ENCODE measurements at places on chromosomes 3 and 15.

DNA sequence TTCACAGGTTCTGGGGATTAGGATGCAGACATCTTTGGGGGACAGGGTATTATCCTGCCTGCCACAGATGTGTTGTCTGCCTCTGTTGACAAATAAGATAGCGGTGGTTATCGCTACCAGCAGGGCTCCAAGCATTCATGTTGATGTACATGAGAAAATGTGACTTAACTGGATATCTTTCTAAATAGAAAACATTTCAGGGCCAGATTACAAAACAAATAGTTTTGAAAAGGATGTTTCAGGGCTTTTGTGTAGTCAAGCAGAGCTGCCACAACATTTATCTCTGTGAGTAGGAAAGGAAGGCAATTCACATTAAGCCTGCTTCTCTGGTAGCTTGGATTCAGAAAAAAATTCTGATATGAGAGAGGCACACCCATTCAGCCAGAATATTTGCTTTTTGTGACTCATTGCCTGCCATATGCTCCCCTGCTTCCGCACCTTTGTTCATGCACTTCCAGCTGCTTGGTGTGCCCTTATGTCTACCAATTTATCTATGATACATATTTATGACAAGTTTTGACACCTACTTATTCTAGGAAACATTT, 22.8 kb downstream of the PLS1 start:
- DNase-seq: no peak

DNA sequence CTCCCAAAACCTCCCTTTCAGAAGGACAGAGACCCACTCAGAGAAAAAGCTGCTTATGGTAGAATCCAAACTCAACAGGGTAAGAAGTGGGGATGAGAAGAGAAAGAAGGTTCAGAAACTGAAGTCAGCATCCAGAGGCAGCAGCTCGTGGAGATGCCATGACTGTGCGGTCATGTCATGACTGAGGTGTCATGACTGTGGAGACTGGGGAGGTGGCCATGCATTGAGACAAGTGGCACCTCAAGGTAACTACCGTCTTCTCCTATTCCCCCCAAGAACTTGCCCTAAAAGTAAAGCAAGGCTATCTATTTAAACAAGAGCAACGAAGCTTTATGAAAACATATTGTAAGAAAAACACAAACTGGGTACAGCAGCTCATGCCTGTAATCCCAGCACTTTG, 15.1 kb downstream of the CHRNA3 start:
- no peak for DNase-seq

DNA sequence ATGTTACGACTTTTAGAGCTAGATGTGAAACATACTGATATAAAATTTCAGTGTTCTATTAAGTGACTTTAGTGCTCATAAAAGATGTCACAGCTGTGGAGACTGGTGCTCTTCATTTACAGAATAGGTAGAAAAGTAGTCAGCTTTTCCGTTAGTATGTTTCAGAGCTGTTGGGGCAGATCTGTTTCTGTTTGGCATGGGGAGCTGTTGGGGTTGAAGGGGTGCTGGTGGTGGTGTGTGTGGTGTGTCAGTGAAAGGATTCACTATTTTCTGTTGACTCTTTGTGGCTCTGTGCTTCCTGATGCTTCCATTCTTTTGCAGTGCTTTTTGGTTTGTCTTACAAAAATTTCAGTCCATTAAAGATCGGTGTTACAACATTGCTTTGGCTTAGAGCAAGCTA, 3.2 kb downstream of the UBE2E2 start:
- DNase-seq: no peak

GRCh38 chr3:197447057-197447456, 108.7 kb downstream of the BDH1 start:
- DNase-seq: no peak

- DNase-seq: no peak
Observed at GRCh38 chr15:33029109-33029652, 165.3 kb downstream of the FMN1 start.

DNA sequence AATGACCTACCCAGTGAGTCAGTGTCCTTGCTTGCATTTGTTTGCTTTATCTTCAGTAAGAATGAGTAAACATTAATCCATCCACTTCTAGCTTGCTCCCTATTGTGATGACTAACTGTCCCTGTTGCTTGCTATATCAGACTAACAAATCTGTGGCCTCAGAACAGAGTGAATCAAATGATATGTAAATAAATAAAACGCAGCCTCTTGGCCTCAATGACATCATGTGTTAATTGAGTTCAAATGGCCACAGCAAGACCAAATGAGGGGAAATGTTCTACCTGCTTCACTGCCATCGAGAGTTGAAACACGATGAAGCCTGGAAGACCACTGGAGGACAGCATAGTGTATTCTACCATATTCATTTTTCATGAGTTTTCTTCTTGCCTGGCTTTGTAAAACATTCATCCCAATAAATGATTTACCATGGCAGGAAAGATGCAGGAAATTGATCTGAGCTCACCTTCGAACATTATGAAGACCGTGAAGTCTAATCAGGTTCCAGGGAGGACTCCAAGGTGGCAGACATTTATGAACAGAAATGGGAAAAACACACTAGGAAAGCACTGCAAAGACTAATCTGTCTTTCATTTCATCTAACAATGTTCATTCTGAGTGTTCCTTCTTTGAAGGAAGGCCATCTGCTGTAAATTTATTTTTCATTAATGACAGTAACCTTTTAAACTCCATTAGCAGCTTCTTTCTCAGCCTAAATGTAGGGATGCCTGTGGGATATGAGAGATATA, 1144.5 kb downstream of the TUSC7 start:
- no peak for DNase-seq

GRCh38 chr15:93299675-93300074, 210.7 kb upstream of the RGMA start:
- no peak for DNase-seq

GRCh38 chr15:52556524-52557273, 12.1 kb downstream of the ARPP19 start:
- DNase-seq: no peak

DNA sequence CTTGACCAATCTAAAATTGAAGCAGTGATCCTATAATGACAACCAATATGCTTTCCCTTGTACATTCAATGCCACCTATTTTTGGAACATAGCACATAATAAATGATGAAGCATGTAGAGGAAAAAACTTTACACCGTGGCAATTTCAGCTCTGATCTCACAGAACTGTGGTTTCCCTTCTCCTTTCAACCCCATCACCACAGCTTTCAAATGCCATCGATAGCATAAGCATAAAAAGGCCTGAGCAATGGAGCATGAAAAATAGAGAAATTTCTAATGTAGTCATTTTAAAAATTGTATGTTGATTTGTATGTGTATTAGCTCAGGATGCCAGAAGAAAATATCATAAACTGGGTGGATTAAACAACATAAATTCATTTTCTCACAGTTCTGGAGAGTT, 406.0 kb upstream of the TMCO5A start:
- DNase-seq: no peak

- no peak for DNase-seq
Observed at GRCh38 chr15:49178497-49178896, 8.4 kb downstream of the GALK2 start.

DNA sequence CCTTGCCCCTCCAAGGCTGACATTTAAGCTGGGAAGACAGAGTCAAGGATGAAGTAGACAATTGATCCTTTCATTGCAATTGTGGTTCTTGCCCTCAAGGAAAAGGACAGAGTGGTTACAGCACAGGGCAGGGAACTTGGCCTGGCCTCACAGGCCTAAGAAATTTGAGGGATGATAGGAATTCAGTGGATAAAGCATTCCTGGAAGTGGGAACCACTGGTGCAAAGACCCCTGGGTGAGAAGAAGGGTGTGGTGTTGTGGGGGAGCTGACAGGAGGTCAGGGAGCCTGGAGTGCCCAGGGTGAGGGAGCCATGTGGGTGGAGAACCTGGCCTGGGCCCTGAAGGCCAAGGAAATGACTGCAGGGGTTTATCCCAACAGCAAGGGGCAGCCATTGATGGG, 287.4 kb downstream of the UACA start:
- no peak for DNase-seq

DNA sequence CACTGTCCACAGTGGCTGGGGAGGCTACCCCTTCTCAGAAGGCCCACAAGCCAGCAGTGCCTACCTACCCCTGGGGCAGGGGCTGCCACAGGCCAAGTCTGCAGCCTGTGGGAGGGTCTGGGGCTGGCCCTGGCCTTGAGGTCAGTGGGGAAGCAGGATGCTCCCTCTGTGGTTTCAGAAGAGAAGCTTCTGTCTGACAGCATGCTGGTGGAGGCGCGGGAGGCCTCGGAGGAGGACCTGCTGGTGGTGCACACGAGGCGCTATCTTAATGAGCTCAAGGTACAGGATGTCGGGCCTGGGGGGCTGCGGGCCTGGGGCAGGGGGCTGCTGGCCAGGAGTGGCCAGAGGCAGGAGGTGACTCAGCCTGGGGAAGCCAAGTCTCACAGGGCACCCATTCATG, 3.2 kb downstream of the HDAC11 start:
- no peak for DNase-seq

DNA sequence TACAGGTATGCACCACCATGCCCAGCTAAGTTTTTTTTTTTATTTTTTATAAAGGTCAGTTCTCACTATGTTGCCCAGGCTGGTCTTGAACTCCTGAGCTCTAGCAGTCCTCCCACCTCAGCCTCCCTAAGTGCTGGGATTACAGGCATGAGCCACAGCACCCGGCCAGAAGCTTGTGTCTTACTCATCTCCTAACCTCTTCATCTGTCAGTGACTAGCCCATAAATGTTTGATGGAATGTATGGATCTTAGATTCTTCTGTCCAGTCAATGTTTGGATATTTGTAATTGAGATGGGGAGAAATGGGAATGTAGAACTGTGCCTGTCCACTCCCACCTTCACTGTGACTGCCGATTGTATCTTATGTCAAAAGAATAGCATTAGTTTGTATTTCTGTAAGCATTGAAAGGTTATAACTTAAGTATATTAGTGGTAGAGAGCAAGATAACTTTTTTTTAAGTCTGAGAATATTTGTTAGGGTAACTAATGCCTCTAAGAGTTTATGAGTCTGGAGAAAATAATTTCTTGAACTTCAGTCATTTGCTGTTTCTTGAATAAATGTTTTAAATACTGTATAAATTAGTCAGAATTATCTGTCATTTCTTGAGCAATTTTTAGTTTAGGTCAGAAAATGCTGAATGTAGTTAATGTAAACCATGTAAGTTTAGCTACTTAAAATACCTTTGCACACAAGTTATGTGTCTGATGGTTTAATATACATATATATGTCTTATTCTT, 215.3 kb upstream of the CGNL1 start:
- DNase-seq: no peak

DNA sequence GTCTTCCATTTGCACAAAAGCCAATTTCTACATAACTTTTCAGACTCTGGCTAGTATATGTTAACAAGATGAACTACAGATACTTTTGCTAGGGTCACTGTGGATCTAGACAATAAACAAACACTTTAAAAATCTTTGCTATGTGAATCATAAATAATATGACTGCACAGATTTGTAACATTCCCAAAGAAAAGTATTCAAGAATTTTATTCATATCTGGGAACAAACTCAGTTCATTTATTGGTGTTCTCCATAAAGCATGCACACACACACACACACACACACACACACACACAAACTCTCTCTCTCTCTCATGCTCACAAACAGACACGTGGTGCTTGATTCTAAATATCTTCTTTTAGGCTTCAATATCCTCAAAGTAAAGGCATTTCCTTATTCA, 18.8 kb upstream of the THRB start:
- no peak for DNase-seq

DNA sequence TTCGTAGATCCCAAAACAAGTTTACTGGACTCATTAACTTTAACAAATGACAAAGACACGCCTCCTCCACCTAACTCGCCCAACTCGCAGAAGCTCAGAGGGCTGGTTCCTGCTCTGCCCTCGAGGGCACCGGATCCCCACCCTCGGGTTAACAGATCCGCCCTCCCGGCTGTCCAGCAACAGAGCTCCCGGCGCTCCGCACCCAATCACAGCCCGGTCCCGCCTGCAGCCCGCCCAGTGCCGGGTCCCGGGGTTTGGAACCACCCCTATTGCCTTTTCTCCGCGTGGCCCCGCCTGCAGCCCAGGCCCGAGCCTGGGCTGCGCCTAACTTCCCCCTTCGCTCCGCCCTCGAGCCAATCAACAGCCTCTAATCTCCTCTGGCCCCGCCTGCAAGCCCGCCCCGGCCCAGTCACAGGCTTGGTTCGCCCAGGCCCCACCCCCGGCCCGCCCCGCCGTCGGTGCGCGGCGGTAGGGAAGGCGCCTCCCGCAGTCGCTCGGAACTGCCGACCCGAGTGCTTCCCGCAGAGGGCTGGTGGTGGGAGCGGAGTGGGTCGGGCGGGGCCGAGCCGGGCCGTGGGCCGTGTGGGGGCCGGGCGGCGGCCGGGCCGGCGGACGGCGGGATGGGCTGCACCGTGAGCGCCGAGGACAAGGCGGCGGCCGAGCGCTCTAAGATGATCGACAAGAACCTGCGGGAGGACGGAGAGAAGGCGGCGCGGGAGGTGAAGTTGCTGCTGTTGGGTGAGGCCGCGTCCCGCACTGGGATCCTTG, at the start of gene GNAI2:
Gene GNAI2 (plus strand): TSS at position 489 of the 768 bp plus-strand sequence. CDS start 132 bp downstream, at position 621.
- DNase-seq: peak; percentile 100

DNA sequence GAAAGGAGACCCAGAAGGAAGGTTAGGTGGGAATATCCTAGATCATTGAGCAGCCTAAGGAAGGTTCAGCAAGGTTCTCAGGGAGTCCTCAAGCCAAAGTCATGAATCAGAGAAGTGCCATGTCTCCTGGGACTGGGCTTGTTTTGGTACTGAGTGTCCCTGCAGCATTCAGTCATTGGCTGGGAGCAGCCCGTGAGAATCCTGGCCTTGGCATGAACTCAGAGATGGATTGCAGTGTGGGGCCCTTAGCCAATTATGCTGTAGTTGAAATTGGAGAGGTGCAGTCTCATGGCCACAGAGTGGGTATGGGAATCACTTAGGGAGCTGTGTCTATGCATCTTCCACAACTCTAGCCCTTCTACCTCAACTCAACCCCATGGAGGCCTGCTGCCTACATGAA, 17.0 kb upstream of the PPM1L start:
- no peak for DNase-seq

- DNase-seq: no peak
Observed at GRCh38 chr3:113832477-113833164, 6.0 kb upstream of the GRAMD1C start.

DNA sequence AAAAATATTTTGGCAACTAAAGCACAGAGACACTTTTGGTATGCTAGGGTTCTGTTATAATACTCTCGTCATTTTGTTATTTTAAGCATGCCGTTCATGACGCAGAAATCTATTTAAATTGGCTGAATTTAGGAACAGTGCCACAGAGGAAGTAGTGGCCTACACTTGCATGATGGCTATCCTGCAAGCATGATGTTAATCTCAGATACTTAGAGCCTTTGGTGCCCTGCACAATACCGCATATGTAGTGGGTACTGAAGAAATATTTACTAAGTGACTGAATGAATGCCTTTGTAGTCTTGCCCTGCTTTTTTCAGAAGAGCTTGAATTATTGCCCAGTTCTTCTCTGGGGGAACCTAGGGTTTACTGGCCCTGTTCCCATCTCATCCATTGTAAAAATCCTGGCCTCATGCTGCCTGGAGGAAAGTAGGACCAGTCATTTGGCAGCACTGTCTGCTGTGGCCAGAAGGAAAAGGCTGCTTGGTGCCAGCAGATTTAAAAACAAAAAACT, 79.0 kb downstream of the SERPINI1 start:
- no peak for DNase-seq

Data from activated effector memory CD4-positive, alpha-beta T cell treated with anti-CD3 and anti-CD28 coated beads, Interleukin-2, amount 50 U/mL, for 16 hours (primary cell).